HuH-7.5 (cell line): ENCODE measurements at places on chromosomes 4 and X.

DNA sequence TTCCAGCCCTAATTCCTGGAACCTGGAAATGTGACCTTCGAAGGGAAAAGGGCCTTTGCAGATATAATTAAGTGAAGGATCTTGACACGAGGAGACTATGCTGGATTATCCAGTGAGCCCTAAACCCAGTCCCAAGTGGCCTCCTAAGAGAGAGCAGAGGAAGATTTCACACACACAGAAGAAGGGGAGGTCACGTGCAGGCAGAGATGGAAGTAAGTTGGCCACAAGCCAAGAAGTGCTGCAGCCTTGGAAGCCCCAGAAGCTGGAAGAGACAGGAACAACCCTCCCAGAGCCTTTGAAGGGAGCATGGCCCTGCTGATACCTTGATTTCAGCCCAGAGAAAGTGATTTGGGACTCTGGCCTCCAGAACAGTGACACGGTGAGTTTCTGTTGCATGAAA, 51.9 kb downstream of the EVC2 start:
- no peak for DNase-seq

GRCh38 chrX:69616457-69617203, 717 bp downstream of the EDA start:
- no peak for DNase-seq

DNA sequence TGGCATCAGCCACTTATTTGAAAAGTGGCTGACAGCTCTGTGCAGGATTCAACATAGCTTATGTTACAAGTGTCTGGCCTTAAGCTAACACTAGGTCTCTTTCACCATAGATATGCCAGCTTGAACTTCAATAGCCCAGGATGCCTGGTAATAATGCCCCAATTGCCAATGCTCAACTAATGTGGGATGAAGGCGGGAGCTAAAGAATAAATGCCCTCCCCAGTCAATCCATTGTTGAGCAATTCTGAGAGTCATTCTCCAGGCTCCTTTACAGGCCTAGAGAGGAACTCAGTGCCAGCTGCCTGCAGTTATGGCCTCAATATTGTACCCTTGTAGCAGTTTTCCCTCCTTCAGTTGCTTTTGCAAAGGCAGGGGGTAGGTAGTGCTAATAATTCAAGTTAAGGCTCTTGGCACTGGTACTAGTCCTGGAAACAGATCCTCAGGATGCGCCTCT, 460.2 kb downstream of the GABRG1 start:
- no peak for DNase-seq

GRCh38 chr4:185896817-185897488, 85.0 kb upstream of the SORBS2 start:
- no peak for DNase-seq

- no peak for DNase-seq
Observed at GRCh38 chr4:26701786-26702227, 117.9 kb downstream of the TBC1D19 start.

DNA sequence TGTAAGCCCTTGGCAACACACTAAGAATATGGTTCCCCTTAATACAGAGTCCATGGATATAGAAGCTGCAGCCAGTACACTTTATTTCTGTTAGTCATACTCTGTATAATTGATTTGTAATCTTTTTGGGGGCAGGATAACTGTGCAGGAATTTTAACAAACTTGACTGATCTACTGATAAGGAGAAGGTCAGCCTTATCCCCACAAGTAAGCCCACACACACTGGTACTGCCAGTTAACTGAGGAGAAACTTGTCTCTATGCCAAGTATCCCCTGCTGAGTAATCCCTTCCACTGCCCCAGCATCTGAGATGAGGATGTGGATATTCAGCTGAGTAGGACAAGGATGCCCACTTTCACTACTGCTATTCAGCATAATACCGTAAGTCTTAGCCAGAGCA, 154.9 kb upstream of the CXXC4 start:
- no peak for DNase-seq

GRCh38 chrX:21764008-21764407, 6.1 kb upstream of the SMPX start:
- DNase-seq: no peak

DNA sequence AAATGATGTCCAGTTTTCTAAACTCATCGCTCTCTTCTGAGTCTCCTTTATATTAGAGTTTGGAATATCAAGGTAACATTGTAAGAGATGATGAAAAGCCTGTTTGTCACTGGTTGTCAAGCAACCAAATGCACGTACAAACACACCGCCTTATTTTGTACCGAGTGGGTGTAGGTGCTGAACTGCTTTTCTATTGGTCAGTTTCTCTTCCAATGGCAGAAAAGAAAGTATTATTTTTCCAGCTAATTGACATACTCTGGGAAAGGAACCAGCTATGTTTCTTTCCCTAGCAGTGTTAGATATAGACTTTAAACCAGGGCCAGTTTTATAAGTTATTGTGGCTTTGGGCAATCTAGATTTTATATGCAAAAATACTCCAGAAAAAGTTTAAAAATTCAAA, 6.6 kb upstream of the PPM1K start:
- DNase-seq: no peak

GRCh38 chr4:25970226-25970675, 56.2 kb downstream of the SMIM20 start:
- DNase-seq: no peak

GRCh38 chrX:26783512-26784225, 567.7 kb downstream of the MAGEB5 start:
- no peak for DNase-seq

DNA sequence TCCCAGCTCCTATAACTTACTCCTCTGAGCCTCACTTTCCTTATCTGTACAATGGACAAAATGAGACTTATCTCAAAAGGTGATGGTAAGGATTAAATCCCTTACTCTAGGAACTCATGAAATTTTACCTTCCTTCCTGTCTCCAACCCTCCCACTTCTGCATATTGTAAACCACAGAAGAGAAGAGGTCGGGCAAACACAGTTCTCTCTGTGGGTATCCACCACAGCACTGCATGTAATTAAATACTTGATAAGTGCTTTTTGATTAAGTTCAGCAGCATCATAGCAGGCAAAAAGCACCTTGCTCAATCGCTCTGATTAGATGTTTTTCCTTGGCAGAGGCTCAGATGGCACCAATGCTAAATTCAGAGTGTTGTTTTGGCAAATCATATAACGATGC, 17.3 kb upstream of the TMEM192 start:
- no peak for DNase-seq

- no peak for DNase-seq
Observed at GRCh38 chrX:144612076-144612475, 635.2 kb upstream of the SPANXN1 start.

GRCh38 chr4:15420642-15421041, 7.2 kb upstream of the C1QTNF7 start:
- no peak for DNase-seq

- no peak for DNase-seq
Observed at GRCh38 chrX:8084006-8084405, 87.1 kb downstream of the VCX2 start.

GRCh38 chrX:44483965-44484606, 58.6 kb downstream of the FUNDC1 start:
- DNase-seq: no peak

DNA sequence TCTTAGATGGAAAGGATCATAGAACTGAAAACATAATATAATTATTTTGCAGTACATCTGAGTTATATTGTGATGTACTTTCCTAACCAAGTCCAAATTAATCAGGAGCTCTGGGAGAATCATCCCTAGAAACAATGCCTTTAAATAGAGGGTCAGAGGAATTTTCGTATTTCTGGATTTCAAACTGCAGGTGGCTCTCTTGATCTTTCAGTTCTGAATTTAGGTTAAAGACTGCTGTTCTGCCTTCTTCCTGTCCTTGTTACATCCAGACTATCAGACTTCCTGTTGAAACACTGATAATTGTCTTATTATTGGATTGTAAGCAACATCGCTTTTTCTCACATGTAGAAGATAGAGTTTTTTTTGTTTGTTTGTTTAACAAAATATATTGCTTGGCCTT, 142.7 kb downstream of the RPA4 start:
- DNase-seq: peak; percentile 3

GRCh38 chr4:73417973-73418372, 13.9 kb downstream of the ALB start:
- no peak for DNase-seq

DNA sequence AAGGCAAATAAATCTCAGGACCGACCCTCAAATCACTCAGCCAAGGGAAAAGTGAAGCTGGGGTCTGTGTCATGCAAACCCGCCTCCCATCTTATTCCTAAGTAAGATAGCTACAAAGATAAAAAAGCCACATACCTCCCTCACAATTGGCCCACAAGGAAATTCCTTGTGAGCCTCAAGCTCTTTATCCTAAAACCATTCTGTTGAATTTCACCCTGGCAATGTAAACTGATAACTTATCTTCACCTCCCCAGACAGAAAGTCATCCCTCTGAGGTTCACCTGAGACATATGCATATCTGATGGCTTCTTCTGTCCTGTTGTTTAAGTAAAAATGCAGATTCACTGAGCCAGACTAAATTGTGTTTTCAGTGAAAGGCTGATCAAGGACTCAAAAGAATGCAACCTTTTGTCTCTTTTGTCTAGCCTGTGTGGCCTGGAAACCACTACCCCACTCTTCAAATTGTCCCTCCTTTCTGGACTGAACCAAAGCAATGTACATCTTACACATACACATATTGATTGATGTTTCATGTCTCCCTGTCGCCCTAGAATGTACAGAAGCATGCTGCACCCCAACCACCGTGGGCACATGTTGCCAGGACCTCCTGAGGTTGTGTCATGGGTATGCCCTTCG, 91.3 kb downstream of the MFAP3L start:
- no peak for DNase-seq

DNA sequence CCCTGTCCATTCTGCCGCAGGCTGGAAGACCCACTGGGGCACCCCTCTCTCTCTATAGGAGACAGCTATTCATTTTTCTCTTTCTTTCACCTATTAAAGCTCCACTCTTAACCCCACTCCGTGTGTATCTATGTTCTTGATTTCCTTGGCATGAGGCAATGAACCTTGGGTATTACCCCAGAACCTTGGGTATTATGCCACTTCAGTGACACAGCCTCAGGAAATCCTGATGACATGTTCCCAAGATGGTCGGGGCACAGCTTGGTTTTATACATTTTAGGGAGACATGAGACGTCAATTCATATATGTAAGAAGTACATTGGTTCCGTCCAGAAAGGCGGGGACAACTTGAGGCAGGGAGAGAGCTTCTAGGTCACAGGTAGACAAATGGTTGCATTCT, 13.4 kb downstream of the HTT-AS start:
- DNase-seq: no peak

DNA sequence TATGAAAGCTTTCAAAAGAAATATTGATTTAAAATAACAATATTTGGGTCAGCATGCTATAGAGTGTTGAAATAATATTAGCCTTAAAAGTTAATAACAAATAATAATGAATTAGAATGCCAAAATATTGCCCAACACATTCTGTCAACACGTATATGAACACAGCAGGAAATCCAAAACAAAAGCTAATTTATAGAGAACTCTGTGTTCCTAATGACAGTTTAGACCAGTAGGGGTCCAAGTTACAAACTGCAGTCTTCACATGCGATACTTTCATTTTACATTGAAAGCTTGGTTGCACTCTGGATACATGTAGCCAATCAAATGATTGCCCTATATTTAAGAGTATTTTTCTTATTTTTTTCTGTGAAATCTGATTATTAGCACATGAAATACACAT, 274.4 kb downstream of the DCTD start:
- DNase-seq: no peak

DNA sequence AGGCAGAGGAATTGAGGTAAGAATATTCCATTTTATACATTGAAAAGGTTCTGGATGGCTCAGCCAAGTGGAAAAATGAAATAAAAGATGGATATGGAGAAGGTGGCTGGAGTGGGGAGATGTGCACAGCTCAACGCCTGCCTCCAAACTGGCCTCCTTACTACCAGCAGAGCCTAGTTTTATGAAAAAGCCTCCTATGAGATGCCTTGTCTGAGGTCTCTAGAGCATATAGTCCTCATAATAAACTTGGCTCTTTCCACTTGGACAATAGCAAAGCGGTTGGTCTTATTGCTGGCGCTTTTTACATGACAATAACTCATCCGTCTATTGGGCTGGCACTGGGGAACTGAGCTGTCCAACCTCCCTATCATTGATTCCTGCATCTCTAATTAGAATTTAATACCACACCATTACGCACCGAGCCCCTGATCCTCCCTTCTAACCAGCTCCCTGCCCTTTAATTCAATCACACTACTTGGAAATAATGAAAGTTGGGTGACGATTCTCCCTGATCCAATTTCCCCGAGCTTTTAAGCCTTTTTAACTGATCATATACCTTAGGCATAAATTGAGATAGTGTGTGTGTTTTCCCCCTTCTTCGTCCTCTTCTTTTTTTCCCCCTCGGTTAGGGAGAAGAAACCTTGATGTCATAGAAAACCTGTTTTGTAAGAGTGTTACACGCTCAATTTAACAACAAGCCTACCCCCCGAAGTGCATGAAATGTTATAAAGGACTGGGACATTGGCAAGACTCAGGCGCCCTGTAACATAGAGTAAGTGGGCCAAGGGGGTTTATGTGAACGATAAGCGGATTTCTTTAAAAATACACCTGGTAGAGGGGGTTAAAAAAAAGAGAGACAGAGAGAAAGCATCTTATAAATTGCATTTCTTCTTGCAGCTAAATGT, at the start of gene PHOX2B:
TSS of gene PHOX2B (minus strand) at position 155 of the 905 bp plus-strand sequence. CDS start at position 40, 115 bp downstream.
- no peak for DNase-seq
